ENCODE measurements at places on chromosomes 5 and 9.

- no peak for DNase-seq
Observed at GRCh38 chr5:165015126-165015525, 1509.7 kb downstream of the MAT2B start.

DNA sequence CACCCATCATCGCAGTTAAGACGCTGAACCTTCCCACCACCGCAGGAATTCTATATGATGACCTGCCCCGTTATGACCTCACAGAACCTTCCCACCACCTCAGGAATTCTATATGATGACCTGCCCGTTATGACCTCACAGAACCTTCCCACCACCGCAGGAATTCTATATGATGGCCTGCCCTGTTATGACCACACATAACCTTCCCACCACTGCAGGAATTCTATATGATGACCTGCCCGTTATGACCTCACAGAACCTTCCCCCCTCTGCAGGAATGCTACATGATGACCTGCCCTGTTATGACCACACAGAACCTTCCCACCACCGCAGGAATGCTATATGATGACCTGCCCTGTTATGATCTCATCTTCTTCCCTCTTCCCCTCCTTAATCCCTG is 64.3 kb downstream of the IRX1 start:
- no peak for DNase-seq

GRCh38 chr5:121979691-121980090 is 17.9 kb downstream of the SRFBP1 start:
- no peak for DNase-seq

- no peak for DNase-seq
Observed at GRCh38 chr9:97617939-97618416, 15.2 kb downstream of the TSTD2 start.

GRCh38 chr5:51188001-51188591 is 195.2 kb upstream of the ISL1 start:
- no peak for DNase-seq

DNA sequence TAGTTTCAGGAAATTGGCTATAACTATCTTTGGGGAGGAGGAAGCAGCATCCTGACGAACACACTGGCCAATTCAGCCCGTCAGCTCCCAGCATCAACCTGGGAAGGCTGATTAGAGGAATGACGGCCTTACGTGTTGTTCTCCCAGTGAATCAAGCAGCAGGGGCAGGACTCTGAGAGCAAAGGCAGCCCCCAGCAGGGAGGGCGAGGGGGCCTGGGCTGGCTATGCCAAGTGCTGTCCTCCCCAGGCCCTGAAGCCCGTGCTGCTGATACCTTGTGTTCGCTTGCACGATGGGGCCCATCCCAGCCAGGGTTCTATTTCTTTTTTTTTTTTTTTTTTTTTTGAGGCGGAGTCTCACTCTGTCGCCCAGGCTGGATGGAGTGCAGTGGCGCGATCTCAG is 254.1 kb downstream of the FSTL4 start:
- no peak for DNase-seq

DNA sequence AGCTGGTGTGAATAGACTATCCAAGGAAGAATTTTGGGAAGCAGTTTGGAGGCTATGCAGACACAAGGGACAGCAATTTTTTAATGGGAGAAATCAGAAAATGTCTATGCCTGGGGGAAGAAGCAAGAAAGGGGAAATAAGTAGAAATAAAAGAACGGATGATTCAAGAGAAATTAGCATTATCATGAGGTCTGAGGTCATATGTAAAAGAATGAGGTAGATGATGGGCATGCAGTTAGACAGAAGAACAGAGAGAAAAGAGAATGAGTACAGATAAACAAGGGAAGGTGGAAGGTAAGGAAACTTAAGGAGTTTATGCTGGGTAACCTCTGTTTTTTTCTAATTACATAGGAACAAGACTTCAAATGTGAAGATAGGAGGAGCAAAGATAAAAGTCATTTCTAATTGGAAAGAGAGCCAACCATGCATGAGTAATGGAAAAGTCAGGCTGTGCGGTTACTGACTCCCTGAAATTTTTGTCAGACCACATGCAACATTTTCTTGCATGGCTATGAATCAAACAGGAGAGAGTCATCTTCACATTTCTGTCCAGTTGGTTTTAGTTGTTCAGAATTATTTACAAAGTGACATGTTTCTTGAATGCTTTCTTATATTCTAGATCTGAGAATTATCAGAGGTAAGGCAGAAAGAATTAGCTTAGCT is 101.0 kb upstream of the PIK3R1 start:
- DNase-seq: no peak

DNA sequence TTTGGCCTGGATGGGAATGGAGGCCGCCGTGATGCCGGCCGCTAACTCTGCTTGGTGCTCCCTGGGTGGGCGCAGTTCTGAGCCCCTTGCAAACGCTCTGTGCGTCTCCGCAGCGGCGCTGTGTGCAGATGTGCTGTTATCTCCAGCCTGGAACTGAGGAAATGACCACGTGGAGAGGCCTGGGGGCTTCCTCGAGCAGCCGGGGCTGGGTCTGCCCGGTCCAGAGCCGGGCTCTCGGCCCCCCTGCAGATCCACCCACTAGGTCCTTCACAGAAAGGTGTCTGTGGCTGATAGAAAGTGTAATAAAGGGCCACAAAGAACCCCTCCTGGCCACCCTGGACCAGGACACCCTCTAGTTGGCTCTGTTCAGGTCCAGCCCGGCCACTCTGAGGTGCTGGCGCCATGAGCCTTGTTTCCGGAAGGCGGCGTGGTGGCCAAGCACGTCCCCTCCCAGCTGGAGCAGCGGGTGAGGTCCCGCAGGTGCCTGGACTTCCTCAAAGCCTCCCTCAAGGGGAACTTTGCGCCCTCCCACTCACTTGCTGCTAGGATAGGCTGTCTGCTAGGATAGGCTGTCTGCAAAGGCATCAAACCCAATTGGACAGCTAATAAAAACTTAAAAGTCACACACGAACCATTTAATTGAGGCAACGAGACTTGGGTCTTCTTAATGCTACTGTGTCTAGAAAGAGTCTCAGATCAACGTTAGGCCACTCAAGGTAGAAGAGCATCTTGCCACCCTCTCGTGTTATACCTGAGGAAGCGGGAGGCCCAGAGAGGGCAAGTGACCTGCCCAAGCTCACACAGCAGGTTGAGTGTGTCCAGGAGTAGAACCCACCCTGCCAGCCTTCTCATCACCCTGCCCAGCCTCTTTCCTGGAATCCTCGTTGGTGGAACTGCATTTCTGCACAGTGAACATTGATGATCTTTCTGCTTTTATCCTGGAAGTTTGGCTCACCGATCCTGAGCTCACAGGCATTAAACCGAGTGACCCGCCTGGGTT is 109.3 kb upstream of the FCN2 start:
- no peak for DNase-seq

DNA sequence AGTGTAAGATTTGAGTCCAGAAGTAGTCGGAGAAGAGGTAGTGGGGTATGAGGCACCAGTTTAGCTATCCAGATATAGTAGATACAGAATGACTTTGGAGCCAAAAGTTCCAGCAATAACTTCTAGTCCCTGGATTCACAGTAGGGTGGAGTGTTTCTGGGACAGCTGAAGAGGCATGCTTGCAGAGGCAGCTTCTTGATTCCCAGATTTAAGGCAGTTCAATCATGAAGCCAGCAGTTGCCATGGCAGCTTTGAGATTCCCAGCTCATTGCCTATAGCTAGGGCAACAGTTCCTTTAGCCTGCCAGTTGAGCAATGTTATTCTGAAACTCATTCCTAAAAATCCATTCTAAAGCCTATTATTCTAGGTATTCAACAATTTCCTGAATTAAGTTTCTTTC is 79.2 kb downstream of the LIX1 start:
- no peak for DNase-seq

DNA sequence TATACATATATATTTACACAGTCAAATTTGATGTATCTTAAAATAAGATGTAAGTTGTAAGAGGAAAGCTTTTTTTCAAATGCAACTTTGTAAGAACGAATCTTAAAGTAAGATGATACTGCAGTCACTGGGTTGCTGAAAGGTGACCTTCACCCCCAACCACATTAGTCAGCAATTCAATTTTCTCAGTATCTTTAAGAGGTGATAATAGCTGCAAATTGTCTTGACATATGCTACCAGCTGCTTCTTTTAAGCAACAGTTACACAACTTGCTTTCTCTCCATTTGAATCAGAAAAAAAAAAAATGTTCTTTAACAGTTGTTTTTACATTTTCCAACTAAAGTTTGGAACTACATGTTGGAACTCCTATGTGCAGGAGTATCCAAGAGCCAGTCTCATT is 246.6 kb upstream of the CCNG1 start:
- DNase-seq: no peak

GRCh38 chr5:101482931-101483330 is 579.8 kb upstream of the ST8SIA4 start:
- no peak for DNase-seq

GRCh38 chr9:125541840-125542243 is 165.2 kb downstream of the MAPKAP1 start:
- no peak for DNase-seq

DNA sequence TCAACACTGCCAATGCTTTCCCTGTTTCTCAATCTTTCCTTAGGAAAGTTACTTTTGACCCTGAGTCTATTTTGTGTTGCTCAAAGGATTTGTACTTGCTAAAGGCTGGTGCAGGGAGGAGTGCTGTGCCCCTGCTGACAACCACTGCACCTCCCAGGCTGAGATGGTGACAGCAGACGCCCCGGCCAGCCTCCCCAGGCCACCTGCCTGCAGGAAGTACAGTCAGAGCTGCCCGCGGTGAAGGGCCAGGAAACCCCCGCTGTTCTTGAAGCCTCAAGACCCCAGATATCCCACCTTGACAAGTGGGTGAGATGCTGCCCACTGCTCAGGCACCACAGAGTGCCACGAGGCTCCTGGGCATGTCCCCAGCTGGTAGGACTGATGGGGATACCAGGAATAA is 44.2 kb upstream of the CKMT2 start:
- no peak for DNase-seq

- no peak for DNase-seq
Observed at GRCh38 chr9:82543726-82544125, 519.2 kb downstream of the RASEF start.

DNA sequence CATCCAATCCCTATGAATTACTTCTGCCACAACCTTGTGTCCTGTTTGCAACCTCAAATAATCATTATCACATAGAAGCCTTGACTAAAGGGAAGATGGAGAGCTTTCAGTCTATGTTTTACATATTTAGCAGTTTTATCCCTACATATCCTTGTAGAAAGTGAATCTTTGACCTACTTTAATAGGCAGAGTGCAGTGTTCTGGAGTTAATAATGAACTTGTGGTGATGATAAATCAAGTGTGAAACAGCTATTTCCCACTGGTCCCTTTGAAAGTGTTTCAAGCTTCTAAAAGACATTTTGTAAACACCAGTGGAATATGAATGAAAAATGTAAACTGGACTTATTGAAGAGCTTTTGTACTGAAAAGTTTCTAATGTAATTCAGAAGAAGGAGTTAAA is 406.7 kb downstream of the GABRG2 start:
- no peak for DNase-seq

DNA sequence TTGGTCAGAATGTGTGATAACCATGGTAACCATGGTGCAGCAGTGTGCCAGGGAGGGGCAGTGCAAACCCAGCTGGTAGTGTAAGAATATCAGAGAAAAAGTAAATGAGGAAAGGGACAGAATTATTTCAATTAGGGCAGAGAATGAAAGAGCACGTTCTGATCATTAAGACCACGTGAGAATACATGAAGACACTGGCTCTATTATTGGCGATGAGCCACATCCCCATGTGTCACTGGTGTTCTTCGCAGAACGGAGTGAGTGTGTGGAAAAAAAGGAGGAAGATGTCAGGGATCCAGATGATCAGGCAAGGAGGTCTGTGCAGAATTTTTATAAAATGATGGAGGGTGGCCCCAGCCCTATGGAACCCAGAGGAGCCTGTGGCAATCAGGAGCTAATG is 315.5 kb downstream of the SEMA5A start:
- DNase-seq: no peak

DNA sequence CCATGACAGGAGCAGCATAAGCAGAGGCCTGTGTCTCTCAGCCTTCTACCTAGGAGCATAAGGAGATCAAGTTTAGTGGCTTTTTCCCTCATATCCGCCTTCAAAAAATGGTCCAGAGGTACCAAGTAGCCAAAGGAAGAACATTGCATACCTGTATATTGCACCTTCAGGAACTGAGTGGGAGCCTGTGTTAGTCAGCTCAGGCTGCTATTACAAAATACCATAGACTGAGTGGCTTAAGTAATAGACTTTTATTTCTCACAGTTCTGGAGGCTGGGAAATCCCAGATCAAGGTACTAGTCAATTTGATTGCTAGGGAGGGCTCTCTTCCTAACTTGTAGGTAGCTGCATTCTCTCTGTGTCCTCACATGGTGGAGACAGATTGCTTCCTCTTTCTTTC is 597.4 kb upstream of the PTGER4 start:
- DNase-seq: no peak

GRCh38 chr5:148973455-148973854 is 89.4 kb downstream of the SH3TC2 start:
- DNase-seq: no peak

DNA sequence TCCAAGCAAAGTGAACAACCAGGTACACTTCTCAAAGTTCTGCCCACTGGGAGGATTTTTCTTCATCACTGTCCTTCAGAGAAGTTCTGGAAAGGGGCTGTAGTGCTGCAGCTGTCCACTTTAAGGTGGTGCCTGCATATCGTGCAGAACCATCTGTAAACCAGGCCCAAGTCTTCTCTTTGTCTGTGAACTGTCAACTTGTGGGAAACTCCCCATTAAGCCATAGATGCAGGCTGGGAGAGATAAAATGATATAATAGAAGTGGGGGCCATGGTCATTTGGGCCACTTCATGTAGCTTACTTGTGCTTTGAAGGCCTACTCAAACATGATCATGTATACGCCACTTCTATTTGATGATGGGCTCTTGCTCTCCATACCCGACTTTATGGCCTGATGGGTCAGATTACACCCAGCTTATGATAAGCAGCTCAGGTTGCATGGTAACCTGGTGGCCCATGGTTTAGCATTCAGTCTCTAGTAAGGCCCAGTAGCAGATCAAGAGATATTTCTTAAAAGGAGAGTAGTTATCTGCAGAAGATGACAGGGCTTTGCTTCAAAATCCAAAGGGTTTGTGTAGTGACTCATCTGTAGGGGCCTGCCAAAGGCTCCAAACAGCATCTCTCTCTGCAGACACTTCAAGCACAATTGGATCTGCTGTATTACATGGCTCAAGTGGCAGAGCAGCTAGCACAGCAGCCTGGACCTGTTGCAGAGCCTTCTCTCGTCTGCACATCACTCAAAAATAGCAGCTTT is 15.7 kb upstream of the BTF3 start:
- no peak for DNase-seq

DNA sequence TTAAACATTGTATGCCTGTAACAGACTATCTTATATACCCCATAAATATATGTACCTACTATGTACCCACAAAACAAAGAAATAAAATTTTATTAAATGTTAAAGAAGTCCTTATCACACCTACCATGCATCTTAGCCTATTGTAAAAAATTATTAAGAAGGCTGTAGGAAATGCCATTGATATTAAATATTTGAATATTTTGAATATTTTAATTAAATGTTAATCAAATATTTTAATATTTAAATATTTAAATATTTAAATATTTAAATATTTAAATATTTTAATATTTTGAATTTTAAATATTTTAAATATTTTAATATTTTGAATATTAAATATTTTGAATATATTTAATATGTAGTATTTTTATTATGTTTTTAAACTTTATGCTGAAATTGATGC is 331.5 kb upstream of the ATP10B start:
- DNase-seq: no peak

All from WTC11 (cell line).